Psoas muscle (tissue), 8 donors: ENCODE measurements at places on chromosomes 2 and 18.
A peak's percentile ranks its signal among the peaks of the same experiment; 100 is the strongest.

DNA sequence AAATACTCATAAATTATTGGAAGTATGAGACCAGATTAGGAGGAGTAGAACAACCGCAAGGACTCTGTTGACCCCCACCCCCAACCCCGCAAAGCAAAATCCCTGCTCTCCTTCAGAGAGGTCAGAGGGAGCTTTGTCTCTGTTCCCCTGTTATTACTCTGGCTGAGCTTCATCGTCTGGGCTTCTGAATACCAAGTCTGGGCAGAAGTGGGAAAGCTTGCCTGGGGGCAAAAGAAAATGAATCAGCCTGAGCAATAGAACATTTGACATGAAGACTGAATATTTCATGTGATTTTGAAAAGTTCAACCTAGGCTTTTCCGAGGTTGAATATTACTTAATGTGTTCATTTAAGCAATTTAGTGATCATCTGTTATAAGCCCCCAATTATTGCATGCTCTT lies 114.6 kb upstream of the ARHGAP28 start:
- no peak for DNase-seq

GRCh38 chr2:30807249-30807648 lies at the start of gene CAPN13:
TSS of gene CAPN13 (minus strand) at chr2:30807446. CDS start at chr2:30787325, 20,121 bp downstream.
- DNase-seq: no peak

DNA sequence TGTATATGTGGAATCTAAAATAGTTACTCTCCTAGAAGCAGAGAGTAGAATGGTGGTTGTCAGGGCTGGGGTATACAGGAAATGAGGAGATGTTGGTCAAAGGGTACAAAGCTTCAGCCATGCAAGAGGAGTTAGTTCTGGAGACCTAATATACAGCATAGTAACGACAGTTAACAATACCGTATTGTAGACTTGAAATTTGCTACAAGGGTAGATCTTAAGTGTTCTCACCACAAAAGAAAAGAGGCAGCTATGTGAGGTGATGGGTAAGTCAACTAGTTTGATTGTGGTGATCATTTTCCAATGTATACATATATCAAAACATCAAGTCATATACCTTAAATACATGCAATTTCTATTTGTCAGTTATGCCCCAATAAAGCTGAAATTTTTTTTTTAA lies 98.2 kb upstream of the CYP1B1 start:
- no peak for DNase-seq

- DNase-seq: no peak
These were observed 123.0 kb downstream of the NFATC1 start for GRCh38 chr18:79518683-79519128.

DNA sequence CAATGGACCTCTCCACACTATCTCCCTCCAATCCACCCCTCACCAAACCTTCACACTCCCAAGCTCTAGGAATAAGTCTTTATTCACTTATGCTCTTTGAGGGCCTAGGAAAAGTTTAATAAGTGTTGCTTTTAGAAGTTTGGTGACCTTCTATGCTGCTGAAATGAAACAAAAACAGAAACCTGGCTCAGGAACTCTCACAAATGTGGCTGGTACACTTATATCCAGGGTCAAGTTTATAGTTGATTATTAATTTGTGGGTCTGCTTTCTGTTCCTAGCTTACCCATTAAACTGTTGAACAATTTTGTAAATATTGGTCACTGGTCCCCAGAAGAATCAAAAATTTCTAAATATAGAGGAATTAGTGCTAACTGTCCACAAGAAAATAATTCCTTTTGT lies 14.2 kb upstream of the ANKRD44 start:
- no peak for DNase-seq

DNA sequence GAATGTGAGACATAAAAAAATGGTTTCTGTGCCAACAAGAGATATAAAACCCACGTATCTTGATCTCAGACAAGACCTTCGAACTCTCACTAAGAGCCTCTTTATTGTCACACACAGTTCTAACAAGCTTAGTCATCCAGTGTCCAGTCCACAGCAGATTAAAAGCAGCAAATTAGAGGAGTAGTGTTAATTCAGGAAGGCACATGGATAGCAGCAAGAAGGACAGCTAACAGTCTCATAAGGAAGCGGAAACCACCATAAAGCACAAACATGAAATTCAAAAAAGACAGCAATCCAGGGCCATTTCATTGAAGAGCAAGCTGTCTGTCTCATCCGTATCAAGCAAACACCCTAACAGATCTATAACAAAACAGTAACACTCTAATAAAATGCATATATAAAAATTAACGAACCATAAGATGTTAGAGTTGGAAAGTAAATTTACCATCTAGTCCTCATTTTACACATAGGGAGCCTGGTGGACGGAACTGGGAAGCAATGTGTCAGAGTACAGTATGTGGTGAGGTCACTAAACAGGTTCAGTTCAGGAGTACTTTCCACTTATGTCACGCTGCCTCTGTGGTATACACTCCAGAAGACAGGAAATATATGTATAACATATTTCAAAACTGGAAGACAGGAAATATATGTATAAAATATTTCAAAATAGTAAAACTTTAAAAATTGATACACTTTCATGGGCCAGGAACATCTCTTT lies 18.3 kb downstream of the AAK1 start:
- no peak for DNase-seq

DNA sequence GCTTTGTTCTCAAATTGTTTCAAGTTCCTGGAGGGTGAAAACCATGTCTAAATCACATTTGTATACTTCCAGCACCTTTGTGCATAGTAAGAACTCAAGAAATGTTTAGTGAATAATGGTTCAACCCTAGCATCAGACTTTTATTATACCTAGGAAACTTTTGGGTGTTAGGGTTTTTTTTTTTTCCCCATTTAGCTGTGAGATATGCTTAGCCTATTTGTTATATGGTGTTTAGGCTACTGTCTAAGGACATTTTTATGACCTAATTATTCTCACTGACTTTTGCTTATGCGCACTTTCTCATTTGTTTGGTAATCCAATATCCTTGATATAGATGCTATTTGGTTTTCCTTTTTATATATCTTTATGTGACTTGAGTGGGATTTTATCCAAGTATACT lies 164.7 kb downstream of the PHLPP1 start:
- no peak for DNase-seq

- DNase-seq: no peak
These were observed 84.2 kb upstream of the DNER start for GRCh38 chr2:229798446-229799155.

- no peak for DNase-seq
These were observed 2.4 kb upstream of the DSC3 start for GRCh38 chr18:31044926-31045325.

DNA sequence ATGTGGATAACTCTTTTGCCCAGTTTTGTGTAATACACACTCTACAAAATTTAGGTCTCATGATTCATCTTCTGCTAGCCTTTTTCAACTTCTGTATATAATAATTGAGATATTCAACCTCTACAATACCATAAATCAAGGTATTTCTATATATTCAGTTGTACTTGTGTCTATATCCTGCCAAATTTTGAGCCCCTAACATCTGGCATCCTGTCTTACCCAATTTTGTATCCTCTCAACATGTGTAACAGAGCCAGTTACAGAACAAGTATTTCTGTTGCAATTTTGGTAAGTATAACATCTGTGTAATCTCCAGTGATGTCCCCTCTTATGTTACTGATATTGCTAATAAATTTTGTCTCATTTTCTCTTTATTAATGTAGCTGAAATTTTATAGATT lies 145.8 kb downstream of the TRIB2 start:
- DNase-seq: no peak

DNA sequence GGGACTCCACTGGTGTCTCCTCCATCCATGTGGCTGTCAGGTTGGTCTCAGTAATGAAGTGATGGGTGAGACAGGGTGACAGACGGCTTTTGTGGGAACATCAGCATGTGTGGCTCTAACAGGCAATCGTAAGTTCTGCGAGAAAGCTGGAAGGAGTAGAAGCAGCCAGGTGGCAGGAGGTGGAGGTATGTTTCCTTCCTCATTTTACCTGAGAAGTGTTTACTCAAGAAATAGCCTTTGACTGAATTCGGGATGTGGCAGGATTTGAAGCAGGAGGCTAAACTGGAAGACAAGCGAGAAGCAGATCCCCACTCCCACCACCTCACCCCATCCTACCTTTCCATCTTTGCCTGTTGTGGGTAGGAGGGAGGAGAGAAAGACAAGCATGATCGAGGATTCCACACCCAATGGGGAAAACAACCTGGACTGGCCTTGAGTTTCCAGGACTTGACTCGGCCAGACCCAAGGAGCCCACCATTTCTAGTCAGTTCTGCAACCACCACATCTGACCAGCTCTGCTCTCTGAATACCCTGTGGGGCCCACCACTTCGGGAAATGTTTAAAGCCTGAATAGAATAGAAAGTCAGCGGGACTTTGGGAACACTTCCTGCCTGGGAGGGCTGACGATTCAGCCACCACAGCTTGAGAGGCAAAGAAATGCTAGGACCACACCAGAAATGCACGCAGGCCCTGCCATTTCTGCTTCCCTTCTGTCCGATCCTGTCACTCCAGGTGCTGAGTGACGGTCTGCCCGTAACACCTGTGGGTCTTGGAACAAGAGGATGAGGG lies 1.2 kb downstream of the ABCG8 start:
- no peak for DNase-seq

DNA sequence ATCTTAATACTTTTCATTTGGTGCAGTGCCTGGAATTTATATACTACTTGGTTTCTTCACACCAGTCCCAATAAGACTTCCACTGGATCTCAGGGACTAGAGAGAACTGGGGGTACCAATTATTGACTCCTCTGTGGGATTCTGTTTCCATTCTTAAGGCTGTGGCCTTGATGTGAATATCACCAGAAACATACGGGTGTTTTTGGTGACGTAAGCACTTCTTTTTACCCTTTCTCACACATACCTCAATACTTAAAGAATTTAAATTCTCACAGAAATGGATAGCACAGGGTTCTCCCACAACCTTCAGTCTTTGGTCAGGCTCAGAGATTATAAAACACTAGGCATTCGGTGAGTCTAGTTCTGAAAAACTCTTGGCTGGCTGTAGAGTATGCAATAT lies 84.1 kb downstream of the SUCLG1 start:
- DNase-seq: no peak

GRCh38 chr2:73085691-73086090 lies 14.2 kb upstream of the SFXN5 start:
- DNase-seq: peak; percentile 91

- DNase-seq: no peak
These were observed 50.4 kb upstream of the TMEM247 start for GRCh38 chr2:46428911-46429436.

DNA sequence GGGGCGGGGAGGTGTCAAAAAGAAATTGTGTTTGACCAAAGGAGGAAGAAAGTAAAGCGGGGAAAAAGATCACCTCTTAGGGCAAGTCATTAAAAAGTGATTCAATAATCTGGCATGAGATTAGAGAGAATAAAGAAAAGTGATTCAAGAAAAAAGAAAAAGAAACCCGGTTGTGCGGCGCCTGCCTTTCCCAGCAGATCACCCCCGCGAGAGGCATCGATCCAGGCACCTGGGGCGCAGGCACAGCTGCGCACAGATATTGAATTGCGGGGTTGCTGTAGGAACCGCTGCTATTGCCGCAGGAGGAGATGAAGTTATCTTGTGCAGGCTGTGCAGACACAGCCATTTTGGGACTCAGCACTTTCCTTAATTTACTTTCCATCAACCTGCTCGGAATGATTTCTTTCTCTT lies 71.2 kb downstream of the PLB1 start:
- no peak for DNase-seq

- no peak for DNase-seq
These were observed 273.4 kb upstream of the CDH7 start for GRCh38 chr18:65477455-65477854.

GRCh38 chr2:117956036-117956796 lies 57.7 kb downstream of the CCDC93 start:
- DNase-seq: no peak

DNA sequence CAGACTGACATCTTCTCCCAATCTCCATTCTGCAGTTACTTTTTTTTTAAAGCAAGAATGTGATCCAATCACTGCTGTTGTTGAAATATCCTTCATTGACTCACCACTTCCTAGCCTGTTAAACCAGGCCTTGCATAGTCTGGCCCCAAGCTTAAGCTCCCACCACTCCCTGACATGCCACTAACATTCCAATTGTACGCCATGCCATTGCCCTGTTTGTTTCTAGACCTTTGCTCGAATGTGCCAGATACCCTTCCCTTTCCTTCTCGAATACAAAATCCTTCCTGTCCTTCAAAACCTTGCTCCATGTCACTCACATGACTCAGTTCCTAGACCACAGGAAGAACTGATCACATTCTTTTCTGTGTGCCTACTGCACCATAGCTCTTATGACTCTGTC lies 224.2 kb downstream of the CYRIA start:
- no peak for DNase-seq

GRCh38 chr2:64268330-64269048 lies 124.3 kb upstream of the PELI1 start:
- DNase-seq: no peak

GRCh38 chr18:24754583-24755253 lies 294.3 kb downstream of the HRH4 start:
- DNase-seq: no peak

GRCh38 chr2:20451761-20452499 lies 5.1 kb downstream of the RHOB start:
- no peak for DNase-seq

DNA sequence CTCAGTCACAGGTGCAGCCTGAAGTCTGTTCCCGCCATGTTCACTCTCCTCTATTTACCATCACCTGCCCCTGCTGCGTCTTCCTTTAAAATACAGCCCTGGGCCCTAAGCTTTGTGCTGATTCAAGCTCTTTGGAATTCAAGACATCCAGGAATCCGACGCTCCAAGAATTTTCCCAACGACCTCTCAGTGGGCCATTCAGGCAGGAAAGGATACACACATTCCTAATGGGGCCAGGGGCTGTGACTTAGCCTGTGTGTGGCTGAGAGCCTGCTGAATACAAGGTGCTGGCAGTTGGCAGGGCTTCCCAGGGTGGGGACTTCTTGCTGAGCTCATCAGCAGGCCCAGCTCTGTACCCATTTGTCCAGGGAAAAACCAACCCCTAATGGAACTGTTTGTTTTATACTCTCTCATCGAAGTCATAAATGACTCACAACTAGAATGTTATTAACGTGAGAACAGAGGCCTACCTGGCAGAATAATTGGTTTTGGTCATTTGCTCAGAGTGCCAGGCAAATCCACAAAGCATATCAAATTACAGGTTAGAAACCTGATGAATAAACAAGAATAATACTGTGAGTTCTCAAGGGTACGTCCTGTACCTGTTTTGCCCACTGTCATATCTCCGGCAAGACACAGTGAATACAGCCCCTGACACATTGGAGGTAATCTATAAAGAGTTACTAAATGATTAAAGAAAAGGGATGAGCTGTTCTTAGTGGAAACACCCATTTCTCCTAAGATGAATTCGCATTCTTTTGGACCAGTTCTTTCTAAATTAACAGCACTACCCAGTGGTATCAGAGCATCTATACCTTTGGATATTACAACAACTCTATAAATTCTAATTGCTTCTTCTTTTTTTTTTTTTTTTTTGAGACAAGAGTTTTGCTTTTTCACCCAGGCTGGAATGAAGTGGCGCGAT lies 12.6 kb upstream of the KCMF1 start:
- peak; percentile 27 for DNase-seq

GRCh38 chr2:143255899-143256298 lies 126.7 kb downstream of the ARHGAP15 start:
- DNase-seq: no peak
